ENCODE measurements at places on chromosomes 12 and 14.

DNA sequence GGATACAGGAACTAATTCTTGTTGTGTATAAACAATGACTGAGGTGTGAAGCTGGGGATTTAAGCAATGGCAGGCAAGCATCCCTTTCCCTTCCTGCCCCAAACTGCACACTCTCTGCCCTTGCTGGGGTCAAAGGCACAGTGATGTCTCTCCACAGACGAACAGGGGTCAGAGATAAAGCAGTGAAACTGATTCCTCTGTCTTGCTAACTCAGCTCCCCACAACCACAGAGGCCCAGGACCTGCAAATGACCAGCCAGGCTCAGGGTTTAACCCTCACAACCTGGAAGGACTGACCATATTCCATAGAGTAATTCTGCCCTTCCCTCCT lies 67.2 kb downstream of the CCDC88C start:
- no peak for DNase-seq

DNA sequence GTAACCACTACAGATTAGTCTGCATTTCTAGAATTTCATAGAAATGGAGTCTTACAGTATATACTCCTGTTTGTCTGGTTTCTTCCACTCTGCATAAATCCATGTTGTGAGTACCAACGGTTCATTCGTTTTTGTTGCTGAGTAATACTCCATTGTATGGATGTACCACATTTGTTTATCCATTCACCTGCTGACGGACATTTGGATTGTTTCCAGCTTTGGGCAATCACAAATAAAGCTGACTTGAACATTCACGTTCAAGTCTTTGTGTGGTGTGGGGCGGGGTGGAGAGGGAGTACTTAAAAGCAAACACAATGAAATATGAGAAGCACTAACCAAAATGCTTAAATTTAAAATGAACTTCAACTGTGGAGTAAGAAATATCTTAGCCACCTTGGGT lies 7.1 kb downstream of the HECTD4 start:
- no peak for DNase-seq

DNA sequence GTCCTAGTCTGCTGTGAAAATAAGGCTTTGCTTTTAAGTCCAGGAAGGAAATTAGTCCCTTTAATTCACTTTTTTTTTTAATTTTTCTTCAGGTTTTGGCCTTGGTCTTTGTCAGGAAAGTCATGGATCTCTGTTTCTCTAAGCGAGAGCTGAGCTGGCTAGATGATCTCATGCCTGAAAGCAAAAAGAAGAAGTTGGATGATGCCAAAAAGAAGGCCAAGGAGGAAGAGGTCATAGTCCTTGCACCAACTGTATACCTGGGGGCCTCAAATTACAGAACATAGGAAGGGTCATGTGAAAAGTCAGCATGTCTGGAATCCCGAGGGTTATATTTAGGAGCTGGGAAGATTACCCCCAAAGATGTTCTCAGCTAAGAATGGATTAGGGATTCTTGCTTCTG lies 72.3 kb downstream of the SLC4A8 start:
- no peak for DNase-seq

- DNase-seq = no peak
These were observed 663 bp downstream of the WASHC3 start for GRCh38 chr12:102061096-102061559.

DNA sequence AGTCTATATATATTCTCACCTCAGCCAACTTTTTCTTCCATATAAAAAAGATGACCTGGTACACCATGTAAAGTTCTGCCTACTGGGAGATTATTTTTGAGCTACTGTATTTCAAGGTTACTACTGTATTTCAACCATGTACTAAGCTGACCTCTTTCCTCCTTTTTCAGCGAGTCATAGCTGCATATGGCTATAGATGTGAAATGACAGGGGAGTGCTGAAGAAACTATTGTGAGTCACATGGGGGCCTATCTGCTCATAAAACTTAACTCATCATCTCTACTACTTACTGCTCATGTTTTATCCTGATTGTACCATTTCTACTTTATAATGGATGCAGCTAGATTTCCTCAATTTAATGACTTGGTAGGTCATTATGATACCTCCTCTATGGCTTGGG lies 571.4 kb upstream of the ATP2B1 start:
- DNase-seq = no peak

DNA sequence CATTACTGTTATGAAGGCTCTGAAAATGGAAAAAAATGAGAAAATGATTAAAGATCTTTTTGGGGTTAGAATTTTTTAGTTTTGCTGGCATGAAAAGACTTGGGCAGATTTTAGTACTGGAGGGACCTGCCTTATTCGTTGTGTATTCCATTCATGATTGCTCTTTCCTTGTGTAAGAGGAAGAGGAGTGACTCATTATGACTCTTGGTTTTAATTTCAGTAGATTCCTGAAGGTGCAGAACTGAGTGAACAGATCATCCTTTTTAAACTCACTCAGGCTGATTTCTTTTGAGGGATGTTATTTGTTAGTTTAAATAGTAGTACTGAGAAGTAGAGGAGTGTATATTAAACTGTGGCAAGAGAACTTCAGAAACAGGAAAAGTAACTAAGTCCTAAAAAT lies 41.6 kb downstream of the AKAP6 start:
- no peak for DNase-seq

GRCh38 chr12:116415408-116416108 lies 138.1 kb upstream of the MED13L start:
- DNase-seq = no peak

DNA sequence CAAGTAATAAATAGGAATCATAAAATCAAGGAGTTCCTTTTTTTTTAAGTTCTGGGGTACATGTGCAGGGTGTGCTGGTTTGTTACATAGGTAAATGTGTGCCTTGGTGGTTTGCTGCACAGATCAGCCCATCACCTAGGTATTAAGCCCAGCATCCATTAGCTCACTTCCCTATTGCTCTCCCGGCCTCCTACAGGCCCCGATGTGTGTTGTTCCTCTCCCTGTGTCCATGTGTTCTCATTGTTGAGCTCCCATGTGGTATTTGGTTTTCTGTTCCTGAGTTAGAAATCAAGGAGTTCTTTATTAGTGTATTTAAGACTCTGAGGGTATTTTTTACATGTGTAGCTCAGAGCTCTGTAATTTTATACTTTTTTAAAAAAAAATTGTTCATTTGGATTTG lies 86.0 kb downstream of the SCFD1 start:
- DNase-seq = no peak

- DNase-seq = peak; percentile 30
These were observed 520 bp upstream of the MON2 start for GRCh38 chr12:62466018-62466593.

GRCh38 chr12:27828196-27828595 lies 48.2 kb upstream of the MANSC4 start:
- no peak for DNase-seq

DNA sequence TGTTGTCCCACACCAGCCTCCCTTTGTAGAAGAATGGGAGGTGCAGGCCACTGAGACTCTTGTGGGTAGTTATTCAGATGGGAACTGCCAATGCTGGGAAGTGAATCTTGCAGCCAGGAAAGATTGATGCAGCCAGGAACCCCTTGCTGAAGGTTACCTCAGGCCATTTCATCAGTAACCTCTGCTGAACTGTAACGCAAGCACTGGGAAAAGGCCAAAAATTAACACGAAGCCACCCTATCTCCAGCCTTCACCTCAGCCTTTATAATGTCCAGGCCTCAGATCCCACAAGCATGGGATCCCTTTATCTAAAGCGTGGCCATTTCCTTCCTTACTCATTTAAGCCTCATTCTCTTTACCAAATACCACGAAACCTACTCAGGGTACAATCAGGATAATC lies 211.1 kb downstream of the SPTSSA start:
- DNase-seq = no peak

GRCh38 chr12:74794522-74794921 lies 256.9 kb downstream of the ATXN7L3B start:
- DNase-seq = no peak

- no peak for DNase-seq
These were observed 343.2 kb downstream of the PDZRN4 start for GRCh38 chr12:41531147-41531829.

GRCh38 chr14:34376649-34377267 lies 85.3 kb downstream of the SPTSSA start:
- no peak for DNase-seq

DNA sequence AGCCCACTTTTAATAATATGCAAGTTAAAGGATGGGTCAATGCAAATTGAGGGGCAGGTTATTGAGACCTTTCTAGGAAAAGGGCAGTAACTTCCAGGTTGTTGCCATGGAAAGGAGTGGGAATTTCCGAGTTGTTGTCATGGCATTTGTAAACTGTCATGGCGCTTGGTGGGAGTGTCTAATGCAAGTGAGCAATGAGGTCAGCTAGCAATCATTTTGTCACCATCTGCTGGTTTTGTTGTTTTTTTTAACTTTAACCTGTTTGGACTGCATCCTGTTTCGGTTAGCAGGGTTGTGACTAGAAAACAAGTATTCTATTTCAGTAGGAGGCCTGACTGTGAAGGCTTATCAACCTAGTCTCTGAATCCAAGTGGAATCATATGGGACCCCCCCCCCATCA lies 85.8 kb upstream of the TSPAN11 start:
- DNase-seq = no peak

All from tibial nerve (tissue), 4 donors.